ENCODE measurements at places on chromosomes 1 and 21. TPM values are rescaled to one million over a fixed set of nuclear protein-coding genes. Genes with fewer than 3 reads are reported as not detected.
A peak's percentile ranks its signal among the peaks of the same experiment; 100 is the strongest.

- peak; percentile 89 for DNase-seq
Observed at GRCh38 chr1:155989242-155990004, 11.1 kb upstream of the ARHGEF2 start.

- no peak for DNase-seq
Observed at GRCh38 chr21:41751611-41752011, 15.2 kb downstream of the RIPK4 start.

The KLF18 gene
- not detected for total RNA-seq

DNA sequence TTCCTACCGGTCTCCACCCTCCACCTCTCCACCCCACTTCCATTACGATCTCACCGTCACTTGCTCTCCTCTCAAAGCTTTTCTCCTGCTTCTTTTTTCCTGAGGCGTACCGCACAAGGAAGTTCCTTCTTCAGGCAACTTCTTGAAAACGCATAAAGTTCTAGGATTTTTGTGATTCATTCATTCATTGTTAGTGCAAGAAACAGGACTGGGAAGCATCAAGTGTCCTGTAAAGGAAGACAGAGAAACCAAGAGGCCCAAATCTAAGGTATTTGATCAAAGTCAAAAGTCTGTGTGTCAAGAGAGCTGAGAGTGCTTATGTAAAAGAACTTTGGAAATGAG is 1.3 kb upstream of the RCC2 start:
- DNase-seq, result no peak

- no peak for DNase-seq
Observed at GRCh38 chr1:61192663-61193330, 110.4 kb downstream of the NFIA start.

GRCh38 chr1:162674034-162674608 is 41.9 kb downstream of the DDR2 start:
- DNase-seq, result no peak

The APOBEC4 gene
- not detected for total RNA-seq

GRCh38 chr1:229986737-229987337 is 80.2 kb upstream of the GALNT2 start:
- DNase-seq, result no peak

DNA sequence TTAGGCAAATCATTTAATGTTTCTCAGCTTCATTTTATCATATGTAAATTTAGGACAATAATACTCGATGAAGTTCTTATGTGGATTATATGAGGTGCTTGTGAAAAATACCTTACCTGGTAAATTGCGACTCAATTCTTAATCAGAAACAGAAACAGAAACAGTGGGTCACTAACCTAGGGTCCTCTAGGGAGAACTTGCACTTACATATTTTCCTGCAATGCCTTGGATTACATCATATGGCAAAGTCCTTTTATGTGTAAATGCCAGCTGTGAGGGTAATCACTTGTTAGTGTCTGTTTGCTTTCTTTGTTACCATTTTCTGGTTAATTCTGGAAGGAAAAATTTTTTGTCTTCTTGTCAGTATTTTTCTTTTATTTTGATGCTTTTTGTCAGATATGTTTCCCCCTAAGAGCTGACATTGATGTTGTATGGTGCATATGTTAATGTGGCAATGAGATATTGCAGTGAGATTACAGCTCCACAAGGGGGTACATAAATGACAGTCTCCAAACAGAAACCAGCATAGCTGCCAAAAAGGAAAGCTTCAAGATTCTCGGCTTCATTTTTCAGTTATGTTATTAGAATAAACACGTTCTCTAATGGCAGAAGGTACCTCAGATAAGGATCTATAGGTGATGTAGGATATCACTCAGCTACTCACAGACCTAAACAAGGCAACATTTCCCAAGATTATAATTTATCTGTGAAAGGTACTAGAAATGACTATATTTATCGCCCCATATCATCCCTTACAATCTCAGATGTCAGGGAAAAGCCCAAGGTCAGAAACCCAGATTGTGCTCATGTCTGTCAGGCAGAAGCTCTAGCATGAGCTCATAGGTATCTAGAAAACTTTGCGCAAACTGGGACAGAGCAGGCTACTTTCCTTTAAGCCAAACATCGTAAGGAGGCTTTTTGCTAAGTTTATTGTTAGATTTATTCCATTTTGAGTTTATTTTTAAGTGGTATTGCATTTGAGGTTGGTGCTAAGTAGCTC is 119.9 kb downstream of the FASLG start:
- DNase-seq, result no peak

The TMEM82 gene
- total RNA-seq, result not detected
